ENCODE measurements at places on chromosomes 3 and 15. TPM values are rescaled to one million over a fixed set of nuclear protein-coding genes. Genes with fewer than 3 reads are reported as not detected.

The TIPARP gene
- 36.5 TPM for total RNA-seq

DNA sequence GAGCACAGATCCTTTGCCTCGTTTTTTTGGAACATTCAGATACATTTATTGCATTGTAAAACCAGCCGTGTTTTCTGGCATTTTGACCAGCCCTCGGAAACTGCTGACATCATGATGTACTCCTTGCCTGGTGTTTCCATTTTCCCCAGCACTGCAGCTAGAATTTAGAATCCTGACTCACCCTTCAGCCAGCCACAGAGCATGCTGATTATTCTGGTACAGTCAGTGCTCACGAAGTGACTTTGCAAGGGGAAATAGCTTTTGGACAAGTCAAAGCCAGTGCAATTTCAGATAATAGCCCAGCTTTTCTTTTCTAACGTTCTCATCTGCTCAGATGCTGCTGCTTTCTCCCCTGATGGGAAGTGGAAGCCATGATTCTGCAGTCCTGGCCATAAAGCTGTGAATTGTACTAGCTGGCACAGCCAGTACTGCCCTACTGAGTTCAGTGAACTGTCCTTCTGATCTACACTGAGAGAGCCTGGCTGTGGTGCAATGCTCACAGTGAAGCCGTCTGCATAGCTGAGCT, 12.1 kb upstream of the CNBP start:
- peaks cover 19% of the 10 kb centered on the region for H3K4me1 ChIP-seq
- peaks cover 2% of the 10 kb centered on the region for H3K36me3 ChIP-seq
- peak overlapping the region; percentile 69 for H3K27ac ChIP-seq
- no peaks in the 10 kb centered on the region for H3K27me3 ChIP-seq
- no peak for DNase-seq

GRCh38 chr3:175940243-175940642, 1081.1 kb downstream of the NAALADL2 start:
- H3K27ac ChIP-seq: no peak overlapping the region
- DNase-seq: no peak
- no peaks in the 10 kb centered on the region for H3K36me3 ChIP-seq

GRCh38 chr3:158713094-158713499, 19.2 kb downstream of the RARRES1 start:
- H3K36me3 ChIP-seq: peaks cover 27% of the 10 kb centered on the region
- no peak overlapping the region for H3K27ac ChIP-seq
- DNase-seq: no peak
- H3K27me3 ChIP-seq: no peaks in the 10 kb centered on the region
- peaks cover 7% of the 10 kb centered on the region for H3K4me1 ChIP-seq

The GLDN gene
- total RNA-seq: not detected

The SELENOT gene
- total RNA-seq: 99.8 TPM

GRCh38 chr3:32048487-32049182, 57.8 kb upstream of the GPD1L start:
- no peak overlapping the region for H3K27ac ChIP-seq
- peaks cover 2% of the 10 kb centered on the region for H3K4me1 ChIP-seq
- DNase-seq: no peak
- peaks cover 3% of the 10 kb centered on the region for H3K27me3 ChIP-seq

- no peak overlapping the region for H3K27ac ChIP-seq
- no peak overlapping the region for H3K4me3 ChIP-seq
- no peaks in the 10 kb centered on the region for H3K36me3 ChIP-seq
- peaks cover 14% of the 10 kb centered on the region for H3K4me1 ChIP-seq
- DNase-seq: no peak
- H3K27me3 ChIP-seq: peaks cover 51% of the 10 kb centered on the region
These were observed 35.3 kb downstream of the MOBP start for GRCh38 chr3:39502838-39503145.

DNA sequence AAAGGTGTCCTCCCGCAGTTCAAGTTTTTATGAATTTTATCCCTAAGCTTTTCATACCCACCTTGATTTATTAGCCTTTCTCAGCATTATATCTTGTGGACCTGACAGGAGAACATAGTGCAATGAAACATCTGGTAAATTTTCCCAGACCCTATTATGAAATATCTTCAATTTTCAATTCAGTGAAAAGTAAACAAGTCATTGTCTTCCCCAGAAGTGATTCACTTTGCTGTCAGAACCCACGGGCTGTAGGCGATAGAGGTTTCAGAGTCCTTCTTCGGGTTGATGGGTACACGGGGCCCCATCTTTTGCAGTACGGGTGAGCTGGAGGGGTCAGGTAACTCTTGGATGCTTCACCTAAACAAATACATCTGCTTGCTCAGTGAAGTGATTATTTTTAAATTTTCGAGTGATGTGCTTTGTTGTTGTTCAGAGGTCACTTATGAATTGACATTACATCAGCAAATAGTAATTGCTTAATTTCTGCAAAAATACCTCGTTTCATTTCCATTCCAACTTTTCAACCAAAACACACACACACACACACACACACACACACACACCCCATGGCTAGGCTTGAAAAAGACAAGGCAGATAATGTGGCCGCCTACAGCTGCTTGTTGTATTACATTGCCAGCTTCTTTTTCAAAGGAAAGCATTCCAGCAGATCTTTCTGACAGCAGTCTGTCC, 102.9 kb downstream of the SEMA6D start:
- no peak overlapping the region for H3K27ac ChIP-seq
- no peak for DNase-seq
- H3K36me3 ChIP-seq: no peaks in the 10 kb centered on the region

The CHL1 gene
- total RNA-seq: not detected

The DAZL gene
- not detected for total RNA-seq

DNA sequence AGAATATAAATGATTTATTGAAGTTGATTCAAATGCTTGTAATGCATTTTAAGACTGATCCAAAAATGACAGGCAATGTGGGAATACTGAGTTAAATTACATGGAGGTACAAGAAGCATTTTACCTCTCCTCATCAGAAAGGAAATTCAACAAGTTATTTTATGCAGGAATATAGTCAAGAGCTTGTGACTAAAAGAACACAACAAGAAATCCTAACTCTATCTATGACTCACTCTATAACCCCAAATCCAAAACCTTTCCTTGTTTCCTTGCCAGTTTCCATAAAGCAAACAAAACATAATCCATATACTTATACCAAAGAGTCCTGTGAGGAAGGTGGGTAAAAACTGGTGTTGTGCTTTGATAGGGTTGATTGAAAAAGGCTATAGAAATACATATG, 30.8 kb downstream of the SIN3A start:
- no peak for DNase-seq
- H3K27me3 ChIP-seq: no peaks in the 10 kb centered on the region
- no peak overlapping the region for H3K27ac ChIP-seq
- H3K4me3 ChIP-seq: no peak overlapping the region
- H3K4me1 ChIP-seq: peaks cover 15% of the 10 kb centered on the region

The NR1I2 gene
- 0.26 TPM for total RNA-seq

The NAALADL2 gene
- total RNA-seq: 0.47 TPM

DNA sequence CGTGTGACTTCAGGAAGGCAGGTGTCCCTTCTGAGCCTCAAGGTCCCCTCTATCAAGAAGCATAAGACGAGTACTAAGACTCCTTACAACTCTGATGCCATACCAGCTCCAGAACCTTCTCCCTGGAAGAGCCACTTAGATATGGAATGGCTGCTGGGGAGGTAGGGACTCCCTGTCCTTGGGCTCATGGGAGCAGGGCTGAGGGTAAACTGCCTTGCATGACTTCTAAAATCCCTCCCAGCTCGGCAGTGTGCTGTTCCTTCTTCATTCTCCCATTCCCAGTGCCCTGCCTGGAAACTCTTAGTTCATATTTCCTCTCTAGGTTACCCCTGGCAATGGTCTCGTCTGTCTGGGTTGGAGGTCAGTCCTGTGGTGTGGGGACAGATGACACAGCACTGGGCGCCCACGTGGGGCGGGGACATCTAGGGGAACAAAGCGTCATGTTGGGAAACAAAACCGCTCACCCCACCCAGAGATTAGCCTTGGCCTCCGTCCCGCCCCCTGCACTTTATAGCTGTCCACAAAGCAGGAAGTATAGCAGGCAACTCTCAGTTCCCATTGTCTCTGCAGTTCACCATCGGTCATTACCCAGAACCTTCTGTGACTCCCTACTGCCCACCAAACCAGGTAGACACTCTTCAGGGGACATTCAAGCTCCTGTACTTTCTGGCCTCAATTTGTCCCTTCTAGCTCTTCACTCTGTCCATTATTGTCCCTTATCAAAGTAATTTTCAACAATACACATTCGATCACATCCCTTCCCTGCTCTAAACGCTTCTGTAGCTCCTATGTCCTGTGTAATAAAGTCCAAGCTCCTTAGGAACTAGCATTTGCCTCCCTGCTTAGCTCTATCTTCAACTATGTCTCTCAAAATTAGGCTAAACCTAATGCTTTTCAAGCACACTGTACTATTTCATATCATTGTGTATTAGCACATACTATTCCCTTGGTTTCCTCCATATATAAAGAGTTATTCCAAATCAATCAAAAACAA, 73.8 kb downstream of the IQSEC1 start:
- no peaks in the 10 kb centered on the region for H3K27me3 ChIP-seq
- peaks cover 64% of the 10 kb centered on the region for H3K36me3 ChIP-seq
- DNase-seq: no peak
- H3K27ac ChIP-seq: no peak overlapping the region
- H3K4me3 ChIP-seq: no peak overlapping the region

DNA sequence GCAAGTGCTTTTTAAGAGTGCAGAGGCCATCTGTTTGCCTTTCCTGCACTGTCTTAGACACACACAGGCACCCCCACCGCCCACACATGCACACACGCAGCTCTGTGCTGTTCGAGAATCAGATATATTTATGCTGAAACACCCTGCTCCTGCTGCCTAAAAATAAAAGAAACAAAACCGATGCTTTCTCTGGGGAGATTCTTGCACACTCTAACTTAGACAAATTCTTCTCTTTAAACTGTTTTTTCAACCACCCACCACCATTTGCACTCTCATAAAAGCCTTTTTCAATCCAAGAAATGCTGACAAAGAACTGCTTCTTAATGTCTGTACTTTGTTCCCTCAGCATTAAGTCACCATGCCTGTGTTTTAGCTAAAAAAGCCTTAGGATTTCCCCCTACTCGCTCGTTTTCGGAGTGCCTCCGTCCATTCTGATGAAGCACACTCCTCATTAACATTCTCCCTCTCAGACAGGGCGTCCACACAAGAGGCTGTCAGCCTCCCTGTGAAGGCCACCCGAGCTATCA, 26.2 kb downstream of the SLC12A8 start:
- H3K27ac ChIP-seq: no peak overlapping the region
- no peak overlapping the region for H3K4me3 ChIP-seq
- no peak for DNase-seq
- no peaks in the 10 kb centered on the region for H3K36me3 ChIP-seq
- peaks cover 16% of the 10 kb centered on the region for H3K27me3 ChIP-seq

The RETNLB gene
- total RNA-seq: not detected

GRCh38 chr3:43176666-43177065, 70.8 kb upstream of the POMGNT2 start:
- H3K27me3 ChIP-seq: no peaks in the 10 kb centered on the region
- no peak for DNase-seq
- peaks cover 38% of the 10 kb centered on the region for H3K4me1 ChIP-seq
- H3K27ac ChIP-seq: no peak overlapping the region
- H3K4me3 ChIP-seq: no peak overlapping the region
- H3K36me3 ChIP-seq: peaks cover 43% of the 10 kb centered on the region

DNA sequence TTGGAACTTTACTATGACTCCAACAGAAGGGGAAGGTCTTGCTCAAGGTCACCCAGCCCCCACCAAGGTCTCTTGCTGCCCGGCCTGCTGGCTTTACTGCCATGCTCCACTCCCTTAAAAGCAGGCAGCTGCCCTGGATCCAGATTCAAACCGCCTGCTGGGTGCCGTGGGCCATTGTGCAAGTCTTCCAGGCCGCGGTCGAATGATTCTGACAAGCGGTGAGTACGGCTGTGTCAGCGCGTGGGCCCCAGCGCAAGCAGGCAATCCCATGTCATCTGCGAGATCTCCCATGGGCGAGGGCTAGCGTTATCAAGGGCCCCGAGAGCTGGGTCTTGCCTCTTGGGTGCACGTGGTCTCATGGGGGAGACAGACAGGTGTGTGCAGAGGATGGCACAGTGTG, 37.6 kb downstream of the CORO2B start:
- no peak overlapping the region for H3K4me3 ChIP-seq
- no peak for DNase-seq
- H3K27me3 ChIP-seq: peaks cover 18% of the 10 kb centered on the region
- H3K27ac ChIP-seq: no peak overlapping the region
- H3K4me1 ChIP-seq: no peaks in the 10 kb centered on the region

GRCh38 chr3:71702131-71703024, 22.8 kb downstream of the EIF4E3 start:
- peaks cover 58% of the 10 kb centered on the region for H3K4me1 ChIP-seq
- no peaks in the 10 kb centered on the region for H3K27me3 ChIP-seq
- peak; percentile 63 for DNase-seq
- H3K36me3 ChIP-seq: peaks cover 67% of the 10 kb centered on the region

The GCHFR gene
- 50.6 TPM for total RNA-seq

- H3K27me3 ChIP-seq: peaks cover 4% of the 10 kb centered on the region
- H3K27ac ChIP-seq: no peak overlapping the region
- H3K4me1 ChIP-seq: no peaks in the 10 kb centered on the region
- no peak overlapping the region for H3K4me3 ChIP-seq
These were observed 123.5 kb downstream of the TMEM108 start for GRCh38 chr3:133161656-133162055.

DNA sequence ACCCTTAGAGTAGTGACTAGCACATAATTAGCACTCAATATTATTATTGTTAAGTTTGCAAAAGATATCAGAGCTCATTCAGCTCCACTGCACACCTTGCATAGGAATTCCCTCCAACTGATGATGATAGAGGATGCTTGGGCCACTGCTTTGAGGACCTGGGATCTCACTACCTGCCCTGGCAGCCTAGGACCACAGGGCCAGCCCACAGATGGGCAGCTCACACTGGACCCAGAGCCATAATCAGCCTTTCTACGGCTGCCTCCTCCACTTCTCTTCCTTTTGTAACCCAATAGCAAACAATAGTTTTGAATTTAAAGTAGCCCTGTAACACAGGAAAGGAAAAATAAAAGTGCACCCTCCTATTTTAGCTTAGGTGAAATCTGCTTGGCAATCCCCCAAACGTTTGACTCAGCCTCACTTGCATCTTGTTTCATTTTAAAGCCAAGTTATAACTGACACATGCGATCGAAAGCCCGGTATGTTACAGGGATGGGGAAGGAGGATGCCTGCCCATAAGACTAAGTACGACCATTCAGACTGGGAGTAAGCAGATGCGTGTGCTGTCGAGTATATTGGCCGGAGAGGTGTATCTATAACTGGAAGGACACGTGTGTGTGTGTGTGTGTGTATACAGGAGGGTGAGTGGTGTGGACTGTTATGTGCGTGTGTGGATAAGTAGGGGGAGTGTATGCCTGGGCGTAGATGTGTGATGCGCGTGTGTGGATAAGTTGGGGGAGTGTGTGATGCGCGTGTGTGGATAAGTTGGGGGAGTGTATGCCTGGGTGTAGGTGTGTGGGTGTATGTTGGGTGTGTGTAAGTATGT, 65.9 kb downstream of the CPN2 start:
- H3K36me3 ChIP-seq: peaks cover 2% of the 10 kb centered on the region
- no peaks in the 10 kb centered on the region for H3K4me1 ChIP-seq
- H3K4me3 ChIP-seq: no peak overlapping the region
- peaks cover 40% of the 10 kb centered on the region for H3K27me3 ChIP-seq
- H3K27ac ChIP-seq: no peak overlapping the region

The P3H2 gene
- not detected for total RNA-seq

The LRRC2 gene
- 0.11 TPM for total RNA-seq

- DNase-seq: no peak
- no peak overlapping the region for H3K27ac ChIP-seq
- no peaks in the 10 kb centered on the region for H3K27me3 ChIP-seq
These were observed 83.1 kb downstream of the PGPEP1L start for GRCh38 chr15:98924401-98925049.

GRCh38 chr3:18389108-18389733, 35.9 kb downstream of the SATB1 start:
- H3K27ac ChIP-seq: no peak overlapping the region
- H3K4me3 ChIP-seq: no peak overlapping the region
- H3K27me3 ChIP-seq: no peaks in the 10 kb centered on the region
- peak; percentile 39 for DNase-seq

Data from activated CD8-positive, alpha-beta T cell treated with anti-CD3 and anti-CD28 coated beads, Interleukin-2, amount 10 ng/mL, durations not matched to agents 7 days and 5 days (primary cell).